IPS-NIHi11 (cell line): ENCODE measurements at places on chromosomes 3 and 15.

DNA sequence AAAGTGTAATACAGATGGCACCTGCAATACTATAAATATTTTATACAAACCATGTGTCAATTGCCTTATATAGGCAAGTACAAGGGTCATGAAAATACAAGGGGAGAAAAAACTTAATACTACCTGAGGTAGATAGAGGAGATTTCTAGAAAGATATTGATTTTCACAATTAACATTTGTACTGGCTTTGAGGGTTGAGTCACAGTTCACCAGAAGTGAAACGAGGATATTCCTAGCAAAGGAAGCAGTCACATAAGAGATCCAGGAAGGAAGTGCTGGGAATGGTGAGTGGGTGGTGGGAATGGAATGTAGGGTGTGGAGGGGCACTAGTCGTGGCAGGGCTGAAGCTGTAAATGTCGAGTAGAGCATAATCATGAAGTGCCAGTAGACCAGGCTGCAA is 108.7 kb downstream of the P2RY1 start:
- no peak for DNase-seq

- DNase-seq, result no peak
Measured at GRCh38 chr3:195248281-195248680, 22.7 kb downstream of the XXYLT1 start.

DNA sequence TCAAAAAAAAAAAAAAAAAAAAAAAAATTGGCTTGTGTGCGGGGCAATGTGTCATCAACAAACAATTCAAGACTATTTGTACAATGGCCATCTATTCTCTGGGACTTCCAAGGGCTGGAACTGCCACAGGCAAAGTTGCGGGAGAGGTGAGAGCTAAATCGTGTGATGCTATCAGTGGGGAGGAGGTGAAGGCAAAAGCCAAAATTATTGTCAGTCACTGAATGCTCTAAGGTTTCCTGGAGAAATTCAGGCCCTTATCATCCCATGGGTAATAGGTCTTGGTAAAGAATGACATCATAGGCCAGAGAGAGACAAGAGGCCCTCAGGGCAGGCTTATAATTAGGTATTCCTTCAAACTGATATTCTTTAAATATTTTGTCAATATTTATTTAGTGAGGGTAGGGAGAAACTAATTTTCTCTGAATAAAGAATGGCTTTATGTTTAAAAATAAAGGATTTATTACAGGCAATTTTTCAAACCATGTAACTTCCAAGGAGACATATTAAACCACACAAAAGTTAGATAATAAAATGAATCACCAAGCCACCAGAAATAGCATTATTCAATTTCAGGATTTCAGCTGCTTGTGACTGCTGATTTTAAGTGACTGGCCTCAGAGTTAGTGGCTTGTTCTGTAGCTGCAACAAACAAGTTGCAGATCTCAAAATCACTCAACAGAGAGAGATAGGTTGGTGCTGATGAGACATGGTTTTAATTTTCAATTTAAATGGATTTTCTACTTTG is 226.3 kb upstream of the MRPL3 start:
- no peak for DNase-seq

GRCh38 chr3:149581681-149582370 is 76.0 kb downstream of the WWTR1 start:
- DNase-seq, result peak; percentile 36

GRCh38 chr3:44125246-44125645 is 116.4 kb upstream of the TOPAZ1 start:
- no peak for DNase-seq

DNA sequence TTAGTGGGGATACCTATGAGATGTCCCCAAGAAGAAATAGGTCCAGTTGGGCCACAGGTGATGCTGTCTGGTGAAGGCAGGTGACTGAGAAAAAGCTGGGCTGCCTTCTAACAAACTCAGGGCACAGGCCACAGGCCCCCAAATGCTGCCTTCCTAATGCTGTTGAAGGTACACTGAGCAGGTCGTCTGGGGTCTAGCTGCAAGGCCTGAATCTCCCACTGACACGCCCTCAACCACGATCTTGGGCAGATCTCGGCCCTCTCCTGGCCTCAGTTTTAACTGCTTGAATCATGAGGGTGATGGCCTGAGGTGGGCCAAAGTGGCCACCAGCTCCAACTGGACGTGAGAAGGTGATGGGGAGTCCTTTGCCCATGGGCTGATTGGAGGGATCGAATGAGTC is 2.1 kb upstream of the ACSBG1 start:
- no peak for DNase-seq

DNA sequence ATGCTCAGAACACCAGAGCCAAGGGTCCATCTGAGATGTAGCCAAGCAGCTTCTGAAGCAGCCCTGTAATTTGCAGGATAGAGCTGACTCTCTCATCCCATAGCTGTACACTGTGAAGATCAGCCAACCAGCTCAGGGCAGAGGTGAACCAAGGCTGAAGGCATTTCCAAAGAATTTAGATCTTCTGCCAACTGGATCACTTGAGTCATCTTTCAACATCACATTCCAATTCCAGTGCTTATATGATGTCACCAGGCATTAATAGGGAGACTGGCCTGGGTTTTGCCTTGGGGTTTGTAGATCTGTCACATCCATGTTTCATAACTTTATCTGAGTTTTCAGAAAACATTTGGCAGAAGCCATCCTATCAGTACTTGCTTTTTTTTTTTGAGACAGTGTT is 98.2 kb downstream of the NR2F2 start:
- DNase-seq, result no peak

GRCh38 chr3:111652492-111653180 is 57.5 kb upstream of the ZBED2 start:
- no peak for DNase-seq

- DNase-seq, result no peak
Measured at GRCh38 chr3:149251186-149251585, 29.6 kb upstream of the CP start.

GRCh38 chr15:95866711-95867440 is 463.6 kb upstream of the NR2F2 start:
- DNase-seq, result no peak

DNA sequence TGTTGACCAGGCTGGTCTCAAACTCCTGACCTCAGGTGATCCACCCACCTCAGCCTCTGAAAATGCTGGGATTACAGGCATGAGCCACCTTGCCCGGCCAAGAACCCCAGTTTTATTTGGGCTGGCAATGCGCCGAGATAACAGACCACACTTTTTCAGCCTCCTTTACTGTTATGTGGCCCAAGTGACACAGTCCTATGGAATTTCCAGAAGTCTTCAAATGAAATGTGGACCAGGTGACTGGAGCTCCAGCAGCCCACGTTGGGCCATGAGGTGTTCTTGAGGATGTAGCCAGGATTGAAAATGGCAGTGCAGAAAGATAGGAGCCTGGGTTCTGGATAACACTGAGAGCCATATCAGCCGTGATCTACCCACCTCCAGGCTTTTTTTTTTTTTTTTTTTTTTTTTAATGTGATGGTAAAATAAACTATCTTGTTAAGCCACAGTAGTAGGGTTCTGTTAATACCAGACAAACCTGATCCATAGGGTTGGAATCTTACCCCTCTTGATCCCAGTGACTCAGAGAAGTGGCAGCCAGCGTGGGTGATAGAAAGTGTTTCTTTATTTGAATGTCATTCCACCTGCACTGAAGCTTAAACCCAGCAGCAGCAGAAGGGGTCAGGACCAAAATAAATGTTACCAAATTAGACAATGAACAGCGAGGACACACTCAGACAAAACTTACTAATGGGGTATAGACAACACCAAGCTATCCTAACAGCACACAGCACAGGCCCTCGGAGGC is 55.6 kb downstream of the LHFPL4 start:
- DNase-seq, result no peak

DNA sequence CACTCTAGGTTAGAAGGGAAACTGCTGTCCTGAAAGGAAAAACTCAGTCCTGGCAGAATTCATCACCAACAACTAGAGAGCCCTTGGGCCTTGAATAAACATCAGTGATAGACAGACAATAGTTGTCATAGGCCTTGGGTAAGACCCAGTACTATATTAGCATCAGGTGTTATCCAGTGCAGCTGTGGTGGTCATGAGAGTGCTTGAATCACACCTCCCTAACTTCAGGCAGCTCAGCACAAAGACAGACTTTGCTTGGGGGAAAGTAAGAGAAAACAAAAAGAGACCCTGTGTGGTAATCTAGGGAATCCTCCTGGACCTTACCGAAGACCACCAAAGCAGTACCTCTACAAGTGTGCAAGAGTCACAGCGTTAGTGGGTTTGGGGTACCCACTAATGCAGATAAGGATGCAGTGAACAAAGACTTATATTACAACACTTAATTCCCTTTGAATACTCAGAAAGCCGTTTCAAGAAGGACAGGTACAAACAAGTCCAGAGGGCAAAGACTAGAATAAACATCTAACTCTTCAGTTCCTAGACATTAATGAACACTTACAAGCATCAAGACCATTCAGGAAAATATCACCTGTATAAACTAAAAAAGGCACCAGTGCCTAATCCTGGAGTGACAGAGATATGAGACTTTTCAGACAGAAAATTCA is 332.3 kb upstream of the EPHA3 start:
- DNase-seq, result no peak
